ENCODE measurements at places on chromosomes 6 and 20. TPM values are rescaled to one million over a fixed set of nuclear protein-coding genes. Genes with fewer than 3 reads are reported as not detected.

Gene GFRAL
- not detected for total RNA-seq

Gene ALDH8A1
- 2.7 TPM for total RNA-seq

Gene TREML4
- not detected for total RNA-seq

Gene LY6G6D
- not detected for total RNA-seq

Gene ZNF76
- 39.2 TPM for total RNA-seq

Gene TMEM74B
- total RNA-seq, result 0.09 TPM

Gene SMOC2
- total RNA-seq, result not detected

Gene APOBEC2
- not detected for total RNA-seq

Gene OXT
- total RNA-seq, result not detected

Gene CTSA
- 60.4 TPM for total RNA-seq

Gene SEMG1
- total RNA-seq, result not detected

Gene SOBP
- 0.14 TPM for total RNA-seq

Gene CALHM5
- not detected for total RNA-seq

Gene POLR1C
- 43.6 TPM for total RNA-seq

Gene CRISP2
- total RNA-seq, result not detected

Gene TNFRSF6B
- total RNA-seq, result not detected

Gene CST5
- total RNA-seq, result not detected

Gene MYT1
- not detected for total RNA-seq

Gene TSHZ2
- 2.9 TPM for total RNA-seq

Gene CBLN4
- not detected for total RNA-seq

Gene RFX6
- total RNA-seq, result not detected

Gene PSORS1C2
- not detected for total RNA-seq

Gene LY6G5B
- total RNA-seq, result 27.9 TPM

Gene MAPK13
- total RNA-seq, result 18.7 TPM

Gene DCDC2
- total RNA-seq, result not detected

Gene PLAGL2
- 30.3 TPM for total RNA-seq

Gene SLC24A3
- not detected for total RNA-seq

Gene TBC1D20
- 32.5 TPM for total RNA-seq

Gene ACSS1
- 34.5 TPM for total RNA-seq

All from T-helper 2 cell treated with Interferon-gamma antibody and Interleukin-4, amounts not matched to agents 100 ng/mL and 5 ng/mL, for 36 hours (primary cell).